ENCODE measurements at places on chromosomes 12 and 14.

- no peak for DNase-seq
These were observed 189.5 kb downstream of the PHLDA1 start for GRCh38 chr12:75842090-75842489.

DNA sequence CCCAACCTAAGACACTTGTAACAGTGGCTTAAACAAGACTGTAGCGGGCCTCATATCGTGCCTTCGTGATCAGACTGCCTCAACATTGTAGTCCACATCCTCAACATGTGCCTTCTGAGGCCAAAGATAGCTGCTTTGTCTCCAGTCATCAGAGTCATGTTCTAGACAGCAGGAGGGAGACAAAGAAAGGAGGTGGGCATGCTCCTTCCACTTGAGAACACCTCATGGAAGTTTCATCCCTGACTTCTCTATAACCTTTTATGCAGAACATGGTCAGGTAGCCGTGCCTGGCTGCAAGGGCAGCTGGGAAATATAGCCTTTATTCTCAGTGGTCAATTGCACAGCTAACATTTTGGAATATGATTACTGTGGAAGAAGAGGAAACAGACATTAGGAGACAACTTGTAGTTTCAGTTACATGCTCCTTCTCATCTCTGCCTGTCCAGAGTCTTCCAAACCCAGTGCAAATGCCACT, 25.3 kb upstream of the DHRS2 start:
- no peak for DNase-seq

GRCh38 chr14:24422261-24422660, 7.2 kb downstream of the CBLN3 start:
- no peak for DNase-seq

DNA sequence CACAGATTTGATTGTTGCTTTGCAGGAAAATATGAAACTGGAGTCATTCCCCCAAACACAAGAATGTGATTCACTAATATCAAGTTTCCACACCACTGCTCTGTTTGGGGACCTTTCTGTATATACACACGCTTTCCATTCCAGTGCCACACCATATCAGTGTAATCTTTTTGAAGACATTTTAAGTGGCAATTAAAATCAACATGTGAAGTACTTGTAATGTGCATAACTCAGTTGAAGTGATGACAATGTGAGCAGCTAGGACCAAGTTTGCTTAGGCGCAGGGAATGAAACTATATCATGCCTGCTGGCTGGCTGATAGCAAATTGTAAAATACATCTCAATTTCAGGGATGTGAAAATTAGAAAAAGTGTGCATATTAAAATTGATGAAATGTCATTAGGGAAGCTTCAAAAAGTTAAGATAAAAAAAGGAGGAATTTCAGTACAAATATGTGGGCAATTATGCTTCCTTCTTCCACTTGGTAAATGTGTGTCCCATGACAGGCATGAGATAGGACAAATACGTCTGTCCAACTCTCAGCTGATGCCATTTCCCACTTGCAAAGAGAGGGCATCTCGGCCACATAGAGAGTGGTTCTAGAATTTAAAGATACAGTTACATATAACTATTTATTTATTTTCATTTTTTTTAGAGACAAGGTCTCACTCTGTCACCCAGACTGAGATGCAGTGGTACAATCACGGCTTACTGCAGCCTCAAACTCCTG, 43.7 kb downstream of the HSPB8 start:
- no peak for DNase-seq

- no peak for DNase-seq
These were observed 78.9 kb downstream of the DACT1 start for GRCh38 chr14:58716706-58717105.

- no peak for DNase-seq
These were observed 62.8 kb downstream of the LIN52 start for GRCh38 chr14:74147571-74147970.

- DNase-seq, result no peak
These were observed 42.6 kb upstream of the CHGA start for GRCh38 chr14:92880351-92880750.

DNA sequence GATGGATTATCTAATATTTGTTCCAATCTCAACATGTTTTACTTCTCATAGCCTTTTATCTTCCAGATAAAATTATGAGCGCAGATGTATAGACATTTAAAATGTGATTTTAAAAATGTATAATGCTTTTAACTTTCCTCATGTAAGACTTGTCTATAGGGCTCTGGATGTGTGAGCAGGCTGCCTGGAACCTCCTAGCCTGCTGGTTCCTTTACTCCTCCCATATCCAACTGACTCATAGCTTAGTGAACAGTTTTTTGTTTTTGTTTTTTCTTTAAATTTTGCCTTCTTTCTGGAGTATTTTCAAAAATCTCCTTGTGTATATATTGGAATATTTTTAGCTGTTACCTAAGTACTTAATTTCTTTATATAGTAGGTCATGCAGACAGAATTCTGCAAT, 115.4 kb downstream of the PDE3A start:
- DNase-seq, result no peak

DNA sequence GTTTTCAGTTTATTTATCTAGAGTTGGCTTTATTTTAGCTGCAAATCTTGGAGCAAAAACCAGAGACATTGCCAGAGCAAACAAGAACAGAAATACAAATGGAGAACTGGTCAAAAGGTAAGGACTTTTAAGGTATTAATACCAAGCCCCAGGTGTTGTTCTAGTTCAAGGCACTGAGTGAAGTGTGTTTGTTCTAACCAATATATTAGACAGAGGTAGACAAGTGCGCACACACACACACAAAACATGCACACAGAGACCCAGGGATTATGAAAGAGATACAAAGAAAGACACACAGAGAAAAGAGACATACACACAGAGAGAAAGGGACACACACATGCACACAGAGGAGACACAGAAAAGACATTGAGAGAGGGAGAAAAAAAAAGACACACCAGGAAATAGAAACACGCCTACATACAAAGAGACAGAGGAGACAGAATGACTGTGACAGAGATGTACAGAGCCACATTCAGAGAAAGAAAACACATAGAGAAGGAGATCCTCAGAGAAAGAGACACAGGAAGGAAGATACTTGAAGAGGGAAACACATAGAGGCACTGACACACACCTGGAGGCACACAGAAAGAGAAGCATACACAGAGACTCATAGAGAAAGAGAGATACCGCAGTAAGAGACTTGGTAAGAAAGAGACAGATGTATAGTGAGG, 50.2 kb downstream of the MIPOL1 start:
- DNase-seq, result no peak

DNA sequence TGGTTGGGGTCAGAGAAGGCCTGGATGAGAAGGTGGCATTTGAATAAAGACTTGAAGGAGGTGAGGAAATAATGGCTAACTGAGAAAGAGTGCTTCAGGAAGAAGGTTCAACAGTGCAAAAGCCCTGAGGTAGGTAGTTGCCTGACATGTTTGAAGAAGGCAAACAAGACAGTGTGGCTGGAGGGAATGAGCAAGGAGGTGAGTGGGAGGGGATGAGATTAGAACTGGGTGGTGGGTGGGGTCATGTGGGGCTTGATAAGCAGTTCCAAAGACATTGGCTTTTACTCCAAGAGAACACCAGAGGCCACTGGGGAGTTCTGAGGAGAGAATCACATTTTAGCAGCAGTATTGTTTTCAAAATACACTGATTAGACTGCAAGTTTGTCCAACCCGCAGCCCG, 50.5 kb downstream of the HSPB8 start:
- no peak for DNase-seq

DNA sequence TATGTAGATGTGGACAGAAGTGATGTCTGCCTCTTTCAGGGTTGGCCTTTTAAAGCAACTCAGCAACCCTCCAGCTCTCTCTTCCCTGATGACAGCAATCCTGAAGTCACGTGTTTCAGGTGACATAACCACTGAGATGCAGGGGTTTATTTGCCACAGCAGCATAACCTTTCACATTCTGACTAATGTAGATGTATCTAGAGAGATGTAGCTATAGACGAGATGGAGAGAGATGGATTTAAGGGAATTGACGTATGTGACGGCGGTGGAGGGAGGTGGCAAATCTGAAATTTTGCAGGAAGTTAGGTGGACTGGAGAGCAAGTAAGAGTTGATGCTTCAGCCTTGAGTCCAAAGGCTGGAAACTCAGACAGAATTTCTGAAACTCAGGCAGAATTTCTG, 126.0 kb downstream of the ZFP36L1 start:
- DNase-seq, result no peak

DNA sequence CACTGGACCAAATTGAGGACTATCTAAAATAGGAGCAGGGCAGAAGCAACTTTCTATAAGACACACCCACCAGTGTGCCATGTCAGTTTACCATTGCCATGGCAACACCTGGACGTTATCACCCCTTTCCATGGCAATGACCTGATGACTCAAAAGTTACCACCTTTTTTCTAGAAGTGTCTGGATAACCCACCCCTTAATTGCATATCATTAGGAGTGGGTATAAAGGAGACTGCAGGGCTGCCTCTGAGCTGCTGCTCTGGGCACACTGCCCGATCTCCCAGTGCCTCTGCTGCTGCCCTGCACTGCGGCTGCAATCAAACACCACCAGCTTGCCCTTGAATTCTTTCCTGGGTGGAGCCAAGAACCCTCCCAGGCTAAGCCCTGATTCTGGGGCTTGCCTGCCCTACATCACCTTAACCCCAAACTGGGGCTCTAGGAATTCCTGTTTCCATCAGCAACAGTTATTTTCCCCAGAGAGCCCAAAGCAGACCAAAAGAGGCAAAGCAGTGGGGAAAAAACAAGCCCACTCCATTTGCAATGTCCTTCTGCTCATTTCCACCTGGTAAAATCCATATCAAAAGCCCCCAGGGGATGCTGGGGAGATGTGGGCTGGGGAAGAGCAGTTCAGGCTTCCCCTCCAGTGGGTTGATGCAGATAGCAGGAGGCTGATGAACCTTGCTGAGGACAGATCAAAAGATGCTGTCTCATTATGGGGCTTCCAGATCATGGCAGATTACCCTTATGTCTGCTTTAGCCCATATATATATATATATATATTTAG, 129.5 kb upstream of the NCOR2 start:
- DNase-seq, result no peak

- no peak for DNase-seq
These were observed 1.3 kb upstream of the RPGRIP1 start for GRCh38 chr14:21278632-21279031.

- DNase-seq, result no peak
These were observed 184.0 kb downstream of the TMX1 start for GRCh38 chr14:51424041-51424440.

- DNase-seq, result no peak
These were observed 73.1 kb upstream of the SLC38A2 start for GRCh38 chr12:46445551-46446235.

DNA sequence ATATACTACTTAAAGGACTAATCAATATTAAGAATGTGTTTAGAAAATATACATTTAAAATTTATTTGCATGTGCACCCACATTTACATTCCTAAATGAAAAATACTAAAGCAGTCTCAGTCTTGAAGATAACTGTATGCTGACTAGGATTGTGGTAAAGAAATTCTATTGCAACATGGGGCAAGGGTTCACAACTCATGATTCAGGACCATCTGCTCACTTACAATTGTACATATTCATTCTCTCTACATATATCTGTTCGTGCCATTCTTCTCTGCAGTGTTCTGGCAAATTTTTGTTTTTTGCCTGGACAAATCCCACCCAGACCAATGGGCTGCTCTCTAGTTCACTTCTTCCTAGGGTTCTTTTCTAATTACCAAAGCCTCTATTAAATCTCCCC, 417.2 kb upstream of the NOVA1 start:
- DNase-seq, result no peak

- DNase-seq, result no peak
These were observed 795.5 kb downstream of the C12orf50 start for GRCh38 chr12:87233671-87234070.

DNA sequence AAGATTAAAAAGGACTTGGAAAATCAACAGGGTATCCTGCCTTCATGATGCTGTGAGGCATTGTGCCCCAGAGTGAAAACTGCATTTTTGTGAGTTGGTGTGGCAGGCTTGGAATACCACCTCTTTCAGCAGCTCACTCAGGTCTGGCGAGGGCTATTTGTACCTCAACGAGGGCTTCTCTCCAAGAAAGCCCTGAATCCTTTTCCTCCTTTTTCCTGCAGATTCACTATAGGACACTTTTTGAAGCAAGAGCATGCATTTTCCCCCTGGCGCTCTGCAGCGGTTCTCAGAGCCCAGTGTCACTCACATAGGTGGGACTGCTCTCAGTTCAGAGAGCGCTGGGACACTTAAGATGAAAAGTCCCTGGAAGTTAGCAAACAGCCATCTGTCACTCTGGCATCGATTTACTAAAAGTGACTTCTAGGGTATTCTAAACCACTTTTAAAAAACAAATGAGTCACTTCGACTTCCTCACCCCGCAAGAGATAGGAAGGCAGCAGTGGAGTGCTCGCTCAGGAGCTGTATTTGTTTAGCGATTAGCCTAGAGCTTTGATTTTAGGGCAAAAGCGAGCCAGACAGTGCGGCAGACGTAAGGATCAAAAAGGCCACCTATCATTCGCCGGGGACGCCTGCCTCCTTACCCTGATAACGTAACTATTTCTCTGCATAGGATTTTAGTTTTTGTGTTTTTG, 782 bp upstream of the LGR5 start:
- DNase-seq, result no peak

GRCh38 chr12:7396418-7396817, 47.5 kb downstream of the CD163L1 start:
- DNase-seq, result no peak

- no peak for DNase-seq
These were observed 24.7 kb downstream of the RTRAF start for GRCh38 chr14:52013984-52014600.

DNA sequence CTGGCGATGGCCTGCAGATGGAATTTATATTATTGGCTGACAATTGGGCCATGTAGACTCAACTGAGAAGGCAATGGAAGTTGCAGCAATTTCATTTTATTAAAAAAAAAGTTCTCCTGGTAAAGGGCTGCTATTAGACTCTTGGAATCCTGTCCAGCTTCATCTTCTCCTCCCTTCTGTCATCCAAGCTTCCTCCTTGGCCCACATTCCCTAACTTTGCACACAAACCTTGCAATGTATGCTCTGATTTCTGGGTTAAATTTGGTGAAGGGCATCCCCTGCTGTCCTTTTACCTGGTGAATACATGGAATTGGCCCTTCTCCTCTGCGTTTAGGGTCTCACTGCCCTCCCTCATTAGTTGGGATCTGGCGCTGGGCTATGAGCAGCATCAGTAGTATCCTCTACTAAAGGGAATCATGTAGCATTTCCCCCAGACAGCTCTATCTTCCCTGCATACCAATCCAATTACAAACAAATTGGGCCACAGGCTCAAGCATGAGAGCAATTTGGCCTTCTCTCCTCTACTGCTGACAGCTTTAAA, 336.9 kb downstream of the BMP4 start:
- DNase-seq, result no peak

- DNase-seq, result no peak
These were observed 42.6 kb downstream of the SAMD4A start for GRCh38 chr14:54609576-54609975.

GRCh38 chr12:84165998-84166571, 746.5 kb downstream of the SLC6A15 start:
- no peak for DNase-seq

DNA sequence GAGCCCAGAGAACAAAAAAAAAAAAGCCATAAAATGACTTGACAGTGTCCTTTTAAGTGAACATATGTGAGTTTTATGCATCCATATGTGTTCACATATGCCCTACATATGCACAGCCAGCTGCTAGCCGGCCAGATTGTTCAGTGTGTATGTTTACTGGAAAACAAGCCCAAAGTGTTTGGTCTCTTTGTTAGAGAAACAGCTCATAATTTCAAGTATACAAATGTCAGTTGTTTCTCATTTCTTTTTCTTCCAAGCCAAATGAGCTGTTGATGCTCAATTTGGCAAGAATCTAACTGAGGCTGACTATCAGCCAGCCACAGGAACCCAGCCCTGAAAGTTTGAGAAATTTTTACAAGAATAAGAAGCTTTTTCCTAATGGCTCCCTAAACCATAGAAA, 60.8 kb upstream of the TSPAN8 start:
- DNase-seq, result no peak

- DNase-seq, result no peak
These were observed 413.0 kb downstream of the CCDC91 start for GRCh38 chr12:28603239-28603638.

Measured in HS-5 (cell line).